Neural crest cell (in vitro differentiated cells): ENCODE measurements at places on chromosomes 1 and 21. TPM values are rescaled to one million over a fixed set of nuclear protein-coding genes. Genes with fewer than 3 reads are reported as not detected.
A peak's percentile ranks its signal among the peaks of the same experiment; 100 is the strongest.

Gene ZNF683
- not detected in 2 replicates for total RNA-seq

- no peak overlapping the region for H3K27ac ChIP-seq
- H3K27me3 ChIP-seq = no peaks in the 10 kb centered on the region
- DNase-seq = no peak
- H3K4me1 ChIP-seq = peaks cover 13% of the 10 kb centered on the region
Measured at GRCh38 chr1:30976143-30976542, 67.6 kb upstream of the SDC3 start.

Gene TRIM58
- total RNA-seq = 1.6 and 2.1 TPM in 2 replicates

DNA sequence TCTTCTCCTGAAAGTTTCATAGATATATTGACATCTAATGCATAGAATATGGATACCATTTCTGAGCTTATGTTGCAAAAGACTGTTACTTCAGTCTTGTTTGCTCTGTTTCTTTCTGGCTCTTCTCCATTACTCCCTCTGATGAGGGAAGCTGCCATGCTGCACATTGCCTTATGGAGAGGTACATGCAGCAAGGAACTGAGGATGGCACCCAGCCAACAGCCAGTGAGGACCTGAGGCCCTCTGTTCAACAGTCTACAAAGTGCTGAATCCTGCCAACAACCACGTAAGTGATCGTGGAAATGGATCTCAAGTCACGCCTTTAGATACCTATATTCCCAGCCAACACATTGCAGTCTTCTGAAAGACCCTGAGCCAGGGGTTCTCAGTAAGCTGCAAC, 66.6 kb upstream of the ADAMTS5 start:
- no peak overlapping the region for H3K4me3 ChIP-seq
- H3K36me3 ChIP-seq = no peaks in the 10 kb centered on the region
- no peaks in the 10 kb centered on the region for H3K27me3 ChIP-seq
- no peak overlapping the region for H3K27ac ChIP-seq
- peaks cover 18% of the 10 kb centered on the region for H3K4me1 ChIP-seq

Gene CFAP107
- total RNA-seq = not detected in 2 replicates

GRCh38 chr1:201603613-201604232, 64.8 kb downstream of the NAV1 start:
- no peak overlapping the region for H3K4me3 ChIP-seq
- H3K27ac ChIP-seq = no peak overlapping the region
- H3K4me1 ChIP-seq = no peaks in the 10 kb centered on the region

DNA sequence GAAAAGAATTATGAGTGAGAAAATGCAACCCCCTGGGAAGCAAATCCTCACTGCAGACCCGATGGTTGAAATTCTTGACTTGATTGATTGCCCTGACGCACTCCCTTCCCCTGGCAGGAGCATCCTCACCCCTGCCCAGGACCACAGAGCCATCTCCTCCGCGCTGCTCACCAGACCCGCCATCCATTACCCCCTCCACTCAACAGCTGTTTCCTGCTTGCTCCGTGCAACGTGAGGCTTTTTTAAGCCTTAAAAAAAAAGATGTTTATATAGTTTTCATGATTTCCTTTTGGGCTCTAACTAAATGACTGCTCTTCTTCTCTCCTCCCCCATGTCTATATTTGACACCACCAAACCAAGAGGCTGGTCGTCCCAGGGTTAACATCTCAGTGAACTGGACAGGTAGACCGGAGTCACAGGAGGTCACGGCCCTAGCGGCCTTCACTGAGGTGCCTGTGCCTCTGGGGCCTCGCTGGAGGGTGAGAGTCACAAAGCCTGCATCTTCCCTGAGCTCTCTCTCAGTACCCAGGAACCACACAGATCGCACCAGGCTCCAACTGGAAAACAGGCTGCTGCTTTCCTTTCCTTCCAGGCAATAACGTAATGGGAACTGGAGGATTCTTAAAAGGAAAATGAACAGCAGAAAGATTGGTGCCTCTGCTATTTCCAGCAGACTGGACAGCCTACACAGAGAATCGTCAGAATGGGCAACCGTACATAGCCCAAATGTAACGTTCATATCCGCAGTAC, 49.8 kb downstream of the ZBTB18 start:
- H3K4me3 ChIP-seq = no peak overlapping the region
- H3K27me3 ChIP-seq = peaks cover 9% of the 10 kb centered on the region
- no peak overlapping the region for H3K27ac ChIP-seq
- H3K36me3 ChIP-seq = no peaks in the 10 kb centered on the region
- DNase-seq = no peak
- peaks cover 17% of the 10 kb centered on the region for H3K4me1 ChIP-seq

Gene FGR
- not detected in 2 replicates for total RNA-seq

DNA sequence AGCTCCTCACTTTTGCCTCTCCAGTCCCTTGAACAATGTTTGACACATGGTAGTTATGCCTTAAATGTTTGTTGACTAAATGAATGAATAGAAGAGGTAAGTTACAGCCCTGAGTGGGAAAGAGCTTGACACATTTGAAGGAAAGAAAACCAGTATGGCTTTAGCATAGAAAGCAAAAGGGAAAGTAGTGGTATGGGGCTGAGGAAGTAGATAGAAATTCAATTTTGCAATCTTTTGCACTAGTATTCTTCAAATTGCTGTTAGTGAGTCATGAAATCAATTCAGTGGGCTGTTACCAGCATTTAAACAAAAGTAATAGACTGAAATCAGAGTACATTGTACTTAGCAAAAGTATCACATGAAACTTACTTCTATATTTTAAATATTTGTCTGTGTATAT, 21.1 kb downstream of the PLA2G4A start:
- H3K4me3 ChIP-seq = no peak overlapping the region
- DNase-seq = no peak
- peaks cover 15% of the 10 kb centered on the region for H3K4me1 ChIP-seq
- H3K36me3 ChIP-seq = no peaks in the 10 kb centered on the region

DNA sequence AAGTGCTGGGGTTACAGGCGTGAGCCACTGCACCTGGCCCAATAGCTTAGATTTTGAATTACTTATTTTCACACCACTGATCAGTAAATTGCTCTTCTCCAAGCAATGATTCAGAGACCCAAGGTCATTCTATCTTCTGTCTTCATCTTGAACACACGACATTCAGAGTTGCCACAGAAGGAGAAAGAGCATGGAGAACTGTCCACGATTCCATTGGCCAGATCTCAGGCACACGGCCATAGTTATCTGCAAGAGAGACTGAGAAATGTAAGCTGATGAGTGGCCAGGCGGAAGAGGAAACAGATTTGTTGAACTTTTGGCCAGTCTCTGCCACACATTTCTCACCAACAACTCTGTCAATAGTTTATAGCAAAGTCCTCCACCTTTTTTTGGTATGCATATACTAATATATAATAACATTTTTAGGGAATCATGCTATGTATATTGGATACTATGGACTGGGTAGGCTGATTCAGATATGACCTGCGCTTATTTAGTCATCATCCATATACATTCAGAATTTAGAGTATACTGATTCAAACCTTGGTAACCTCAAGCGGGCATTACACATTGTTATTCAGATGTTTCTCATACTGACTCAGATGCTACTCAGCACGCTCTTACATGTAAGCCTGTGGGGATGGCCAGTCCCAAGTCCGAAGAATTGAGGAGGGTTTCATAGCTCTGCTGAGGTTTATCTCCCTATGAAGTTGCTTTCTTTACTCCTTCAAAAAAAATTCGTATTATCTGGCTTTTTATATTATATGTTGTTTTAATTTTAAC, 25.5 kb upstream of the CAP1 start:
- H3K27me3 ChIP-seq = peaks cover 14% of the 10 kb centered on the region
- no peaks in the 10 kb centered on the region for H3K4me1 ChIP-seq
- no peaks in the 10 kb centered on the region for H3K36me3 ChIP-seq
- H3K27ac ChIP-seq = no peak overlapping the region
- H3K4me3 ChIP-seq = no peak overlapping the region

DNA sequence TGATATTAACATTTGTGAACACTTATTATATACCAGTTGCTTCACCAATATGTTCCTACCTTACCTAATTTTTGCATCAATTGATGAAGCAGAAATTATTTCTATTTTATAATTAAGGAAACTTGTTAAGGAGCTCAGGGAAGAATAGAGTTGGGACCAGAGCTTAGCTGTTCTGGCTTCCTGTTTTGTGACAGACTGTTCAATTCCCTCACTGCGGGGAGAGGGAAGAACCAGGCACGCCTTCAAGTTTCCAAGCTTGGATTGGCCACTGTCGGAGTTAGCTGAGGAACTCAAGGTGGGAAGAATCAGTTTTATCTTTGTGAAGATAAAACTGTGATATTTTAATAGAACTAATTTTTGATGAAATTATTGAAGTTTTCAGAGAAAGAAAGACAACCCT, 142.3 kb upstream of the LMO4 start:
- H3K4me3 ChIP-seq = no peak overlapping the region
- peaks cover 3% of the 10 kb centered on the region for H3K36me3 ChIP-seq
- H3K27ac ChIP-seq = peak overlapping the region; percentile 24
- DNase-seq = no peak
- H3K27me3 ChIP-seq = no peaks in the 10 kb centered on the region

Gene APOBEC4
- total RNA-seq = not detected in 2 replicates

Gene GJB4
- total RNA-seq = not detected in 2 replicates

DNA sequence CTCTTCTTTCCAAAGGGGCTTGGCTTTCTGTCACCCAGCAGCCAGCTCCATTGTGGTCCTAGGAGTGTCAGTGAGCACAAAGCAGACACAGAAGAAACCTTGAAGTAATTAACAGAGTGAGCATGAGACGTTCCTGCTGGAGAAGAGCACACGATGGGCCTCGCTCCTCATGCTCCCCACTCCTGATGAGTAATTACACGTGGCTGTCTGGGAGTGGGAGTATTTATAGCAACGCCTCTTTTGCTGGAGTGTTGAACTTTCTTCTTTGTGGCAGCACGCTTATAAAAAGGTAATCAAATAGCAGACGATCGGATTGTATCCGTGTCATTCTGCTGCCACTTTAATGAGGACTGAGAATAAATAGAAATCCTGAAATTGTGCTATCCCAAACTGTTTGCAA, 185.8 kb downstream of the CAMTA1 start:
- H3K27ac ChIP-seq = peak overlapping the region; percentile 6
- no peak for DNase-seq
- H3K36me3 ChIP-seq = no peaks in the 10 kb centered on the region
- H3K4me3 ChIP-seq = no peak overlapping the region
- H3K4me1 ChIP-seq = peaks cover 10% of the 10 kb centered on the region

- peaks cover 24% of the 10 kb centered on the region for H3K4me1 ChIP-seq
- H3K36me3 ChIP-seq = no peaks in the 10 kb centered on the region
- no peak overlapping the region for H3K27ac ChIP-seq
- no peak overlapping the region for H3K4me3 ChIP-seq
- no peak for DNase-seq
Measured at GRCh38 chr1:245462161-245462560, 307.4 kb downstream of the KIF26B start.

GRCh38 chr1:55232448-55233144, 17.4 kb upstream of the USP24 start:
- no peaks in the 10 kb centered on the region for H3K36me3 ChIP-seq
- peaks cover 2% of the 10 kb centered on the region for H3K27me3 ChIP-seq
- no peak overlapping the region for H3K27ac ChIP-seq
- H3K4me1 ChIP-seq = peaks cover 5% of the 10 kb centered on the region
- H3K4me3 ChIP-seq = no peak overlapping the region

DNA sequence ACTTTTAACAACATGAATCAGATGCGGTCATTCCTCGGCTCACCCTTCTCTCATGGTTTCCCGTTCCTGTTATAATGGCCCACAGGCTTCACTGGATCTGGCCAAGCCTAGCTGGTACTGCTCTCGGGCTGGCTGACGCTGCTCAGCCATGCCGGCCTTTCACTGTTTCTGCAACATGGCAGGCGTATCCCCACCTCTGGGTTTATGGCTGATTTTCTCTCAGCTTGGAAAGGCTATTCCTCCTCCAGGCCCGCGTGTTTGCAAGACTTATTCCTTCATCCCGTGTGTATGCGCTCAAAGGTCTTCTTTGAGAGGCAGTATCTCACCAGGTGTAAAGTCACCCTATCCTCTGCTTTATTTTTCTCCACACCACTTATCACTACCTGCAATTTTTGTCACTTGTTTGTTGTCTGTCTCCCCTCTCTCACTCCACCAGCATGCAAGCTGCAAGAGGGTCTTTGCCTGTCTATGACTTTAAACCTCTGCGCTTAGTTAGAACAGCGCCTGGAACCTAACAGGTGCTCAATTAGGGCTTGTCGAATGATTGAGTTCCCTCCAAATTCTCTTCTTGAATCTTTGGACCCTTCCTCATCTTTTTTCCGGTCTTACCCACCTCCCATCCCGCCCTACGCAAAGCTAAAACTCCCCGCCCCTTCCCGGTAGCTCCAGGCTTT, 491 bp upstream of the RAP1A start:
- peak; percentile 2 for DNase-seq
- peak overlapping the region; percentile 91 for H3K4me3 ChIP-seq
- no peaks in the 10 kb centered on the region for H3K27me3 ChIP-seq
- H3K27ac ChIP-seq = peak overlapping the region; percentile 79
- peaks cover 2% of the 10 kb centered on the region for H3K36me3 ChIP-seq

- H3K27me3 ChIP-seq = no peaks in the 10 kb centered on the region
- H3K4me1 ChIP-seq = peaks cover 6% of the 10 kb centered on the region
- DNase-seq = no peak
- peaks cover 4% of the 10 kb centered on the region for H3K36me3 ChIP-seq
- H3K4me3 ChIP-seq = no peak overlapping the region
Measured at GRCh38 chr1:234265861-234266260, 107.4 kb upstream of the COA6 start.

GRCh38 chr1:73759011-73759410, 439.0 kb downstream of the LRRIQ3 start:
- no peak overlapping the region for H3K4me3 ChIP-seq
- DNase-seq = no peak
- peaks cover 4% of the 10 kb centered on the region for H3K4me1 ChIP-seq

- peaks cover 27% of the 10 kb centered on the region for H3K36me3 ChIP-seq
- no peaks in the 10 kb centered on the region for H3K4me1 ChIP-seq
- H3K4me3 ChIP-seq = no peak overlapping the region
Measured at GRCh38 chr21:46307625-46308024, 16.0 kb downstream of the C21orf58 start.

DNA sequence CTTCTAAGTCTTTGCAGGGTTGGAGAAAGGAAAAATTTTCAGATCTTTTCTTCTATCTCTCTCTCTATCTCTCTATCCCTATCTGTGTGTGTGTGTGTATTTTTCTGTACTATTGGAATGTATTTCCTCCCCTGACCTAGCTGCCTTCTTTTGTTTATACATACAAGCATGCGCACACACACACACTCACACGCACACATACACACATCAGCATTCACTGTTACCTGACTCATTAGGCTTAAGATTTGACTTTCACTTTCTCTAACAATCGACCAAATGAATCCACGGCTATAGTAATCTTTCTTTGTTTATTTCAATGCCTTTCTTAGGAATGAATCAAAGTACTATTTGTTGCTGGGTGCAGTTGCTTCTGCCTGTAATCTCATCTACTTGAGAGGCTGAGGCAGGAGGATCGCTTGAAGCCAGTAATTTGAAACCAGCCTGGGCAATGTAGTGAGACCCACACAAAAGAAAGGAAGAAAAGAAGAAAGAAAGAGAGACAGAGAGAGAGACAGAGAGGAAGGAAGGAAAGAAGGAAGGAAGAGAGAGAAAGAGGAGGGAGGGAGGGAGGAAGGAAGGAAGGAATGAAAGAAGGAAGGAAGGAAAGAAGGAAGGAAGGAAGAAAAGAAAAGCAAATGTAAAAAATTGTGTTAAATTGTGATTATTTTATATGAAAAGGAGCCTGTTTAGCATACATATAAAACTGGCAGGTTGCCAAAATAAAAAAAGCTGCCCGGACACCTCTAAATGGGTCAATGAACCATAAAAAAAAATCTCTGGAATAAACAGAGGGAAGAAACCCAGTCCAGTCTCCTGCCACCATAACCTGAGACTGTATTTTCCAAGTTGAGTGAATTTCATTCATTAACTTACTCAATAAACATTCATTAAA, 206.8 kb downstream of the ZNF326 start:
- H3K4me1 ChIP-seq = peaks cover 11% of the 10 kb centered on the region
- no peak overlapping the region for H3K4me3 ChIP-seq
- no peaks in the 10 kb centered on the region for H3K27me3 ChIP-seq
- no peaks in the 10 kb centered on the region for H3K36me3 ChIP-seq
